T-helper 17 cell (primary cell): ENCODE measurements at places on chromosomes 2 and 18. TPM values are rescaled to one million over a fixed set of nuclear protein-coding genes. Genes with fewer than 3 reads are reported as not detected.

The GKN1 gene
- not detected for total RNA-seq

DNA sequence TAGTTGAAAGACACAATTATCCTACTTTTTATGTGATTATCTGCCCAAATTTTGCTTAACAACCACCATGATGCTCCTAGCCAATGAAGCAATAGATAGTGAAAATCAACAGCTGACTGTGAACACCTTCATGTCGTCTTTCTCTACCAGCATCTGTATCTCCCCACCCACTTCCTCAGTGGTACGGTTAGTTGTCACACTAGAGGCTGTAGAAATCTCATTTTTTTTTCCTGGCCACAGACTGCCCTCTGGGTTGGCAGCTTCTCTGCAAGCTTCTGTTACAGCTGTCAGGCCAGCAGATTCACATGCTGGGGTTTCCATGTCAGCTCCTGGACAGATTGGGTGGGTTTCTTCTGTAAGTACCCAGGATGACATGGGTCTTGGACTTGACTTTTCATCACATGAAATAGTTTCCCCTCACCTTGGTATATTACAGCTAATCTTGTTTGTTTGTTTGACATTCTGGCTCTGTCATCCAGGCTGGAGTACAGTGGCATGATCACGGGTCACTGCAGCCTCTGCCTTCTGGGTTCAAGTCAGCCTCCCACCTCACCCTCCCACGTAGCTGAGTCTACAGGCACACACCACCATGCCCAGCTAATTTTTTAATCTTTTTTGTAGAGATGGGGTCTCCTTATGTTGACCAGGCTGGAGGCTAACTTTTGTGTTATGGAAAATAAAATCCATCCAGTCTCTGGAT lies 24.3 kb downstream of the STAT4 start:
- peak overlapping the region; percentile 19 for H3K4me3 ChIP-seq
- H3K27me3 ChIP-seq = no peaks in the 10 kb centered on the region
- peaks cover 12% of the 10 kb centered on the region for H3K36me3 ChIP-seq
- H3K4me1 ChIP-seq = peaks cover 44% of the 10 kb centered on the region
- no peak for DNase-seq
- peak overlapping the region; percentile 22 for H3K27ac ChIP-seq

DNA sequence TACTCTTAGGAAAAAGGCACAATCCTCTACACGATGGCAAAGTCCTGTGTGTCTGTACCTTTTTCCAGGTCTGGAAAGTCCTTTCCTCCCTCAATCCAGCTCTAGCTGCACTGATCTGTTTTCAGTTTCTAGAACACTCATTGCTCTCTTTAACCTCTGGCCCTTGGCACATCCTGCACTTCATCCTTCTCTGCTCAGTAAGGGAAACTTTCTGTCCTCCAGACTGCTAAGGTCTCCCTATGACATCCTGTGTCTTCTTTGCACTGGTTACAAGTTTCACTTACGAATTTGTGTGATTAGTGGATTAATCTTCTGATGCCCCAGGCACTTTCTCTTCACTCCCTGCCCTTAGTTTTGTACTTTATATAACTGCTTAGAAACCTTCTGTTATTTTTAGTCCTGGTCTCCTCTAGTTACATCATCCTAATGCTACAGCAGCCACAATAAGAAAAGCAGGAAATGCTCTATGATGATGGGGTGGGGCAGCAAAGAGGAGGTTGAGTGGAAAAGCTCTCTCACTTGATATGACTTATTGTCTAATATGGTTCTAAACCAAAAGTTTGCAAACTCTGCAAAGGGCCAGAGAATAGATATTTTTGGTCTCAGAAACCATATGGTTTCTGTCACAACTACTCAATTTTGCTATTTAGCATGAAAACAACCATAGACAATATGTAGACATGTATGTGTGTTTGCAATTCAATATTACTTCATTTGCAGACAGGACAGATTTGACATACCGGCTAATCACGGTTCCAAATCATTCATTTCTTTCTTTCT lies 568.2 kb downstream of the THSD7B start:
- H3K27me3 ChIP-seq = no peaks in the 10 kb centered on the region
- H3K36me3 ChIP-seq = no peaks in the 10 kb centered on the region
- H3K4me1 ChIP-seq = no peaks in the 10 kb centered on the region
- no peak overlapping the region for H3K27ac ChIP-seq
- no peak overlapping the region for H3K4me3 ChIP-seq
- no peak for DNase-seq

DNA sequence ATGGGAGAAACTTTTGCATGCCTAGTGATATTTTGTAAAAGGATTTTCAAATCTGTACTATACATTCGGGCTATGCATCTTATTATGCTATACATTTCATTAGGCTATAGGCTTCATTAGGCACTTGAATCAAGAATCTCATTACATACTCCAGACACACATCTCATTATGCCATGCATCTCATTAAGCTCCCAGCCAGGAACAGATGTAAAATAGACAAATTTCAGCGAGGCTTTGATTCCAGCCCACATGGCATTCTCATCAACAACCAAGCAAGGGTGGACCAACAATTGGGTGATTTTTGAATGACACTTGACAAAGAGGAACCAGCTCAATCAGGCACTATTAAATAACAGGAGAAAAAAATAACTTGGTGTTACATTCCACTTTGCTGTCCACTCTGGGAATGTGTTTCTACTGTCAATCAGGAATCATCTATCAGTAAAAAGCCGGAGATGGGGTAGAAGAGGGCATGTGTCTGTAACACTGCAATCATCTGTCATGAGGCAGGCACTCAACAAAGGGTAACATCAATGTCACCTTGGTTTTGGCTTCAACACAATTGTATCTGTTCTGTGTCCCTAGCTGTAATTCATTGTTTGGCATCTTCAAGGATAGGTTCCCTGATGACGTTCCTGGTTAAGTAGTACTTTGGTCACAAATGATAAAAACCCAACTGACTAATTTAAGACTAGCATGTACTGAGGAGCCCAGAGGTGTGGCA lies 498.6 kb downstream of the EPHA4 start:
- H3K4me3 ChIP-seq = no peak overlapping the region
- H3K27ac ChIP-seq = no peak overlapping the region
- no peaks in the 10 kb centered on the region for H3K4me1 ChIP-seq
- DNase-seq = no peak

DNA sequence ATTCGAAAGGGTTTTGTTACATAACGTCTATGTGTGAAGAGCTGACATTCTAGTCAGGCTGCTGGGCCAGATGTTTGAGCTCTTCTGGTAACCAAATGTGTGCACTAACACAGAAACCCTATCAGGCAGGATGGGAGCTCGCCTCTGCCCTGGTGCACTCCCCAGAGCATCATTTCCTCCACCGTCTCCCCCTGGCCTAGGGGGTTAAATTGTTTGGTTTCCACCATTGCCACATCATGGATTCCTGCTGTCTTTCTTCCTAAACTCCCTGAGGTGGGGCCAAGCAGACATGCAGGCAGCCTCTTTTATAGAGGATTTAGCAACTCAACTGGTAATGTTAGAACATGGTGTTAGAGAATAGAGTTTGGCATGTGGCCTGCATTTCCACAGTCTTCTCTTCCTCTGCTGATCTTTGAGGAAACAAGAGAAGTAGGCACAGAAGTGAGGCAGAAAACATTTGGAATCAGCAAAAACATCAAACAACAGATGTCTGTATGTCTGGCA lies 87.3 kb downstream of the ANTXR1 start:
- H3K4me1 ChIP-seq = no peaks in the 10 kb centered on the region
- H3K27me3 ChIP-seq = peaks cover 24% of the 10 kb centered on the region
- H3K36me3 ChIP-seq = no peaks in the 10 kb centered on the region
- no peak overlapping the region for H3K4me3 ChIP-seq
- no peak for DNase-seq

DNA sequence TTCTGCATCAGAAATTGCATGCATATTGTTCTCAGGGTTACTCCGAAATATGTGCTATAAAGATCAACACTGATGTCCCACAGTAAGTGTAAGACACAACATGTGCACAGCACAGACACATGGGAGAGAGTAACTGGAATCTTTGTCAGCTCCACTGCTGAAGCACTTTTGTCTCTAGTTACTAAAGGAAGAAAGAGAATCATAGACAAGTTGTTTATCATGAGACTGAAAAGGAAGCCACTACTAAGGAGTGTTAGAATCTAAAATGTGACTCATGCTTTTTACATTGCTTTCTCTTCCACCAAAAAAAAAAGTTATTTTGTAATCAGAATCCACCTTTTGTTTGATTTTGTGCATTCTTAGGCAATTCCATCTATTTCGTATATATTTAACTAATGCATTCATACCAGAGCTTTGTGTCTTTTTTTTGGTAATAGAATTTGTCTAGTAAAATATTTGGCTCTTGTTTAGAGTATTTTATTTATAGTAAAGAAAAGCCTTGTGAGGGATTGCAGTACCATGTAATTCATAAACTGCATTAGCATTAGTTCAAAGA lies 502.4 kb downstream of the FBXO15 start:
- no peak for DNase-seq
- no peaks in the 10 kb centered on the region for H3K36me3 ChIP-seq
- H3K4me3 ChIP-seq = no peak overlapping the region
- H3K4me1 ChIP-seq = no peaks in the 10 kb centered on the region

GRCh38 chr18:23658285-23658684 lies 4.4 kb downstream of the ANKRD29 start:
- H3K4me3 ChIP-seq = no peak overlapping the region
- peaks cover 17% of the 10 kb centered on the region for H3K4me1 ChIP-seq
- H3K27me3 ChIP-seq = peaks cover 51% of the 10 kb centered on the region
